ENCODE measurements at places on chromosomes 5 and 9. TPM values are rescaled to one million over a fixed set of nuclear protein-coding genes. Genes with fewer than 3 reads are reported as not detected.

Gene PCDHGB5
- 0.20 TPM for total RNA-seq

Gene STOM
- 27.9 TPM for total RNA-seq

Gene CACFD1
- total RNA-seq = 3.8 TPM

Gene PCDHA1
- total RNA-seq = not detected

Gene KCNT1
- total RNA-seq = 0.22 TPM

Gene SLC34A1
- total RNA-seq = not detected

Gene APBA1
- 1.4 TPM for total RNA-seq

Gene NNT
- 23.5 TPM for total RNA-seq

Gene TSSK1B
- total RNA-seq = not detected

Gene PSD2
- 0.08 TPM for total RNA-seq

Gene GADD45G
- 15.6 TPM for total RNA-seq

Gene FOXI1
- 0.28 TPM for total RNA-seq

Gene ZNF354C
- total RNA-seq = 2.9 TPM
